Adipose tissue (tissue), 3 donors: ENCODE measurements at places on chromosomes 1 and 21. TPM values are rescaled to one million over a fixed set of nuclear protein-coding genes. Genes with fewer than 3 reads are reported as not detected.

Gene SPRR2F
- not detected for polyA plus RNA-seq

Gene FCRLA
- 0.28 TPM for polyA plus RNA-seq

Gene MSH4
- 0.10 TPM for polyA plus RNA-seq

Gene PRELP
- polyA plus RNA-seq: 69.6 TPM

Gene MAGI3
- polyA plus RNA-seq: 3.8 TPM

Gene VWA5B1
- polyA plus RNA-seq: 0.07 TPM

Gene DAB1
- 0.25 TPM for polyA plus RNA-seq
